ENCODE measurements at places on chromosomes 2 and 18. TPM values are rescaled to one million over a fixed set of nuclear protein-coding genes. Genes with fewer than 3 reads are reported as not detected.

The IL1R1 gene
- total RNA-seq: 1.8 TPM

The C2orf78 gene
- total RNA-seq: not detected

The RAB6D gene
- total RNA-seq: not detected

The GCC2 gene
- 33.5 TPM for total RNA-seq

The MARCHF4 gene
- total RNA-seq: not detected

The SAG gene
- not detected for total RNA-seq

The SERPINE2 gene
- 9.9 TPM for total RNA-seq

The STPG4 gene
- 0.32 TPM for total RNA-seq

The KCNF1 gene
- not detected for total RNA-seq

The FTCDNL1 gene
- total RNA-seq: 3.0 TPM
